ENCODE measurements at places on chromosomes 1 and 21.

DNA sequence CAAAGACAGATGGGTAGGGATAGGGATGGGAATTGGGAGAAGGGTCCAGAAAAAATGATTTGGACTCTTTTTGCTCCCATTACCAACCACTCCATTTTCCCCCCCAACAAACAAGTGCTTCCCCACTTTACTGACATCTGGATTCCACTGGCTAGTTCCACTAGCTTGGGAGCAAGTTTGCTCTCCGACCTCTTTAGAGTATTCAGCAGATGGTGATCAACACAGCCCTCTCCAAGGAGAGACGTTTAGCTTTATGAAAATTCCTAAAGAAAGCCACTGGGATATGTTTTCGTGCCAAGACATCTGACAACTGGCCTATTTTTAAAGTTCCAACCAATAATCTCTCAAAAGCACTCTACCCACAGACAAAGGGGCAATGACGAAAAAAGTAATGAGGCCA lies 50.3 kb downstream of the ITPKB start:
- no peak for DNase-seq

DNA sequence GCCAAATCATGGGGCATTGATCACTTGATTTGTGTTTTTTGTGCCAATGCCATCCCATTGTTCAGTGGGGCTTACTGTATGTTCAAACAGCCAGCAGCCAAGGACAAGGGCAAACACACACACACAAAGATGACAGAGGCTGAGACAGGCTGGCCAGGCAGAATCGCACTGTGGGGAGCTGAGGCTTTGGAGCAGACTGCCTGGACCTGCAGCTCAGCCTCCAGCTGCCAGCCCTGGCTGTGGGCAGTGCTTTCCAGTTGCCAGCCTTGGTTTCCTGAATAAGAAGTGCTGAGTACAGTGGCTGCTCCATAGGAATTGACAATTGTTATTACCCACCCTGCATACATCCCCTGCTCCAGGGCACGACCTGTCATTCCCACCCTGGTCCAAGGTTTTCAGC lies 16.9 kb upstream of the PCP4 start:
- no peak for DNase-seq

GRCh38 chr21:41888749-41889376 lies 9.7 kb upstream of the PRDM15 start:
- no peak for DNase-seq

DNA sequence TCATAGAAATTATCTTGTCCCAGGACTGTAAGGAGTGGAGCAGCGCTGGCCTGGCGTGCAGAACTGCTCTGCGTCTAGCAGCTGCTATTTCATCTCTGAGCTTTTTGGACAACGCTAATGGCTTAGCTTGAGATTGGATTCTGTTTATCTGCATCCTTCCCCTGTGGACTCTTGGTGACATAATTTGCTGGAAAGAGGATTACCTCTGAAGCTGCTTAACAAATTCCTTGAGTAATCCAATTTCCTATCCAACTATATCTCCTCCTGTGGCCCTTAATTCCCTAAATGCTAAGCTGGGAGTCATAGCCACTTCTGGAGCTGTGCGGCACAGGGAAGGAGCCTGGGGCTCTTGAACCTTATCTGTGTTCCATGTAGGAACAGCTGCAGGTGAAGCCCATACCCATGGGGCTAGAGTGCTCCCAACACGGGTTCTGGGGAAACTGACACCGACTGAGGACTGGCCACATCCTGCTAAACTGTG lies 43.2 kb downstream of the IL6R start:
- DNase-seq: no peak

DNA sequence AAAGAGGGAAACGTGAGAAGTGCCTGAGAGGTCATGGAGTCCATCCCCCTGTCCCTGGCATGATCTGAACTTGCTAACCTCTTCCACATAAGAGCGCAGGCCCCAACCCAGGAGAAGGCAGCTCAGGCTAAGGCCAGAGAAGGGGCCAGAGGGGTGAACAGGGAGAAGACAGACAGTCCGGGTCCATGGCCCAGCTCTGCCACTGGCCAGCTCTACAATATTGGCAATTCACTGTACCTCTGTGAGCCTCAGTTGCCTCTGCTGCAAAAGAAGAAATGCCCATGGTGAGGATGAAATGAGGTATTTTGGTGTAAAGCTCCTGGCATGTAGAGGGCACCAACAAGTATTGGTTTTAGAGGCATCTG lies 72.3 kb downstream of the CAMK2N1 start:
- no peak for DNase-seq

DNA sequence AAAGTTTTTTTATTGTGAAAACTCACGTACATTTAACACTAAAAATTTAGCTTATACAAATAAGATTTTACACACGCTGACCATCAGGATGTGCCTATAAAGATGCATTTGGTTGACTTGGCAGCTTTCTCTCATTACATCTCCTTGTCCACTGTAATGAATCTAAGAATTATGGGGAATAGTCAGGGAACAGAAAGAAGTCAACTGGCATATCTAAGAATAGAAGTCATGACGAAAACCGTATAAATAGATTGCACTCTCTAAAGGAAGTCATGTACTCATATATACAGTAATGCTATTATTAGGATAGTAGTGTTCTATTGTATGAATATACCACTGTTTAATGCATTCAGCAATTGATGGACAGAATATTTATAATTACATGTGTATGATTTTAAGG lies 575.8 kb upstream of the B3GALT2 start:
- DNase-seq: no peak

DNA sequence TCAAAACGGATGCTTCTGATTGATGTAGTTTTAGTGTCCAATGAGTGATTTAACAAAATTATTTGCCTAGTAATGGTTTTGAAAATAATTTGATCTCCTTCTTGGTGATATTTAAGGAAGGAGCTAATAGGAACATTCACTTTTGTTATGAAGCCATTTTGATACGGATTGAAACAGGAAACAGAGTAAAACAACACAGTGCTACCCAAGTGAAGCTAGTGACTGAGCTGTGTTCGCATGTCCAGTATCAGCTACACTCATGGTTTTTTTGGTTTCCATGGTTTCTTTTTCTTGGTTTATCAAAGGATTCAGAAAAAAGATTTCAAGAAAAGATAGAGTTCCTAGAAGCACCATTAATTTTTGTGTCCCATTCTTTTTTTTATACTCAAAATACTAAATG lies 40.1 kb upstream of the PLEKHO1 start:
- no peak for DNase-seq

DNA sequence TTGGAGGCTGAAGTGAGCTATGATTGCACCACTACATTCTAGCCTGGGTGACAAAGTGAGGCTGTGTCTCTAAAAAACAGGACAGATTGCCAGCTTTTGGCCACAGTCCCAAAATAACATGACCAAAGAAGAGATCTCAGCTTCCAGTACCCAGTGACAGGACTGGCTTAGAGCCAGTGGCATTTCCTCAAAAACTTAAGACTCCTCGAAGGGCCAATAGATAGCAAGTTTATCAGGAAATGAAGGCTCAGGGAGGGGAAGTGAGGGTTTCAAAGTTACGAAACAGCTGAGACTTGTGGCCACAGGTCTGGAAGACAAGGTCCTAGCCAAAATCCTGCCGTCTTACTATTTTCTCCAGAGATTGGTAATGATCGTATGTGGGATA lies 6.3 kb upstream of the TMEM39B start:
- DNase-seq: peak; percentile 42

DNA sequence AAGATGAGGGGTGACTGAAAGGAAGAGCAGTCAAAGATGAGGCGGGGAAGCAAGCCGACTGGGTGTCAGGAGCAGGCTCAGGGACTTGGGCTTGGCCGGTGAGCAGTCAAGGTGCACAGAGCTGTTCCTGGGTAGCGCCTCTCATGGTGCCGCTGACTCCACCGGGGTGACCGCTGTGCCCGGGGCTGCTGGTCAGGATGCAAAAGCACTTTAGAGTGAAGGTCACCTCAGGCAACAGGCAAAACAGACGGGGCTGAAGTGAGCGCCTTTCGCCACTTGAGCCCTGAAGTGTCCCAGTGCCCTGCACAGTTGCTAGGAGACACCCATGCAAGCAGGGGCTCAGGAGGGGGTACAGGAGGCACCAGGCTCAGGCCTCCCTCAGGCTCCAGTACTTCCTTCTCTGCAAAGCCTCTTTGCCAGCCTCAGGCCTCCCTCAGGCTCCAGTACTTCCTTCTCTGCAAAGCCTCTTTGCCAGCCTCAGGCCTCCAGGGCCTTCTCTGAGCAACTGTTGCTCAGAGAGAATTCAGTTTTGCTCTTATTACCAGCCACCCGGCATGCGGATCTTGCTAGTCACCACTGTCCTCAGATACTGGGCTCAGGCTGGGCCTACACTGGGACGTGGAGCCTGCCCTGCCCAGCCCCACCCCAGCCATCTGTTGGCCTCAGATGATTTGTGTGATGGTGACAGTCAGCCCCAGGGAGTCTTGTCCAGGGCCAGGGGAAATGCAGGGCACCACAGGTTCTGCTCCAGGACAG lies 99.7 kb upstream of the IRF2BP2 start:
- no peak for DNase-seq

DNA sequence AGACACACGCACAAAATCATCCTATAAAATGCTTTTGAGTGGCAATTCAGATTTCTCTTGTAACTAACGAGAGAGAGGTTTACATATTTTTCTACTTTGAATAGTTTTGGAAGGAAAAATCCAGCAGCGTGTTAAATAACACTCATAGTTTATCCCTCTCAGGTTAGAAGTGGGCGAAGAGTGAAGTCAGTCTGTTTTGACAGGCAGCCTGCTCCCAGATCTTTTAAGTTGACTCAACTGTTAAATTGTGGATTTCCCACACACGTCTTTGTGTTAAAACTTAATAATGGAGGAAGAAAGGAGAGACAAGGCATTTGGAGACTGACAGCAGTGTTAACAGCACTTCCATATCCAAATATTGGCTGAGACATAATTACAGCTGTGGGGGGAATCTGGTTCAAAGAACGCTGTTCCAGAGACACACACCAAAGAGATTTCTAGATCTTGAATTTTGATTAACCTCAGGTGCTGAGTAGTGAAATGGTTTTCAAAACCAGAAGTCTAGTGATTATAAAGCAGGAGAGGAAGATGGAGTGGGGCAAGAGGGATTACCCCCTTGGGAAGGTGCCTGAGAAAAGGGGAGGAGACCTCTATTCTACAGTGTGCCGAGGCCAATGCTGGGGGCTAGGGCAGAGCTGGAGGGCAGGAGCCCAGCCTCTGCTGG lies 2.7 kb downstream of the MAPKAPK2 start:
- no peak for DNase-seq

- DNase-seq: no peak
Measured at GRCh38 chr1:235317168-235317567, 10.8 kb downstream of the ARID4B start.

GRCh38 chr21:32021319-32021994 lies 148.6 kb downstream of the HUNK start:
- DNase-seq: no peak

DNA sequence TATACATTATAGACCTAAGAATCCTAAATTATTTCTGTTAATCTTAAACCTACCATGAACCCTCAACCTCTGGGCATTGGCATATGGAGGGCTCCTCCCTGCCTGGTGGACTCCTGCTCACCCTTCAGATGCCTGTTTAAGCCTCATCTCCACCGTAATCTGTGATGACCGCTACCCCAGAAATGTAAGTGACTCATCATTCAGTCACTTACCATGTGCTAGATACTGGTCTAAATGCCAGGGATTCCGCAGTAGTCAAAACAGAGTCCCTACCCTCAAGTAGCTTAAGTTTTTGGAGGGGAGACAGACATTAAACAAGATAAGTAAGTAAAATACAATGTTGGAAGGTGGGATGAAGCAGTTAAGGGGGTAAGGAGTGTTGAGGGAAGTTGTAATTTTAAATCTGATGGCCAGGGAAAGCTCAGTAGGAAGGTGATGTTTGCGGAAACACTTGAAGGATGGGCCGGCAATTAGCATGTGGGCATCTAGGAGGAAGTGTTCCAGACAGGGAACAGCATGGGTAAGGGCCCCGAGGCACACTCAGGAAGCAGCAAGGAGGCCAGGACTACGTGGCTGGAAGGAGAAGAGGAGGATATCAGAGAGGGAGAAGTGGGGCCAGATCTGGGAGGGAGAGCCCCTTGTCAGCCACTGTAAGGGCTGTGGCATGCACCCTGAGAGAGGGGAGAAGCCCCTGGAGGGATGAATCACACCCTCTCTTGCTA lies 141.7 kb upstream of the HOOK1 start:
- DNase-seq: no peak

GRCh38 chr1:193030280-193030679 lies 28.9 kb downstream of the UCHL5 start:
- no peak for DNase-seq

DNA sequence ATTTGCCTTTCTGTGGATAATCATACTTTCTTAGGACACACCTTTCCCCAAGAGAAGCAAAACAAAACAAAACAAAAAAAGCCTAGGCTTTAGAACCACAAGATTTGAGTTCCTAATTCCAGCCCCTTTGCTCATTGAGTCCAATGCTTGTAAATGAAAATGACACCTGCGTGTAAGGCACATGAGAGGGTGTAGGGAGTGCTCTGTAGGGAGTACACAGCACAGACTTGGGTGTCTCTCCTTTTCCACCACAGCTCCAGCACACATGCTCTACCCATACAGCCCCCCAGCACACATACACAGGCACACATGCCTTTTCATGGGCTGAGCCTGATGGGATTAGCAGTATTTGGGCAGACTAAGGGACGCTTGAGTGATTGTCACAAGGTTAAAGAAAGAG lies 9.2 kb upstream of the NGF start:
- DNase-seq: no peak

- no peak for DNase-seq
Measured at GRCh38 chr1:108961752-108962486, 1.4 kb downstream of the CLCC1 start.

GRCh38 chr1:55141295-55141893 lies 73.8 kb downstream of the USP24 start:
- no peak for DNase-seq

- DNase-seq: no peak
Measured at GRCh38 chr1:242208021-242208420, 209.1 kb upstream of the MAP1LC3C start.

DNA sequence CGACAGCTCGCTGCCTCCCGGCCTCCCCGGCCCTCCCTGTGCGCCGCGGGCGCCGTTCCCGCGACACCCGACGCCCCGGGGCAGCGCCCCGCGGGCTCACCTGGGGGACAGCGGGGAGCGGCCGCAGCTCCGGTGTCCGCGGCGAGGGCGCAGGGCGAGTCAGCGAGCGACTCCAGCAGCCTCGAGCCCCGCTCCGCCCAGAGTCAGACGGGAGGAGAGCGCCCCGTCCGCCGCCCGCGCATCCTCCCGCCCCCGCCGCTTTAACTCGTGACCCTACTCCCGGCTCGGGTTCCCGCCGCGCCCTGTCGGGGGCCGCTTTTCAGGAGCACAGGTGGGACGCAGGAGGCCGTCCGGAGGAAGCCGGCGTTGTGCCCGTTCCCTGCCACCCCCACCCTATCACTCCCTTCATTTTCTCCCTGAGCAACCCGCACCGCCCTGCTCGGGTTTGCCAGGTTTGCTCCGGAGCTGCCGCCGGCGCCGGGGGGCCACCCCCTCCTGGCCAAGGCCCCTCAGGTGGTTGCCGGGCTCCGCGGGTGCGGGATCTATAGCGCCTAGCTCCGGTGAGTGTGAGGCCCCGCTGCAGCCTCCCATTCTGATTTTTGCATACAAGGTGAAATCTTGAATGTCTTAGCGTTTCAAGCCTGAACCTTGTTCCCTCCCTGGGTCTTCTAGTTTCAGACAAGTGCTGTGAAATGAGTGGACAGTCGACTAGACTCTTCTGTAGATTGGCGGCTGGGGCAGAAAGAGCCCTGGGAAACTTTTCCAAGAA lies at the start of gene MCOLN3:
Gene MCOLN3 (minus strand): TSS at position 205 of the 769 bp plus-strand sequence. CDS start 3,140 bp downstream, outside the sequence.
- peak; percentile 15 for DNase-seq

- no peak for DNase-seq
Measured at GRCh38 chr1:214429951-214430770, 121.2 kb downstream of the PTPN14 start.

GRCh38 chr1:111696330-111696729 lies 42.9 kb downstream of the INKA2 start:
- no peak for DNase-seq

- no peak for DNase-seq
Measured at GRCh38 chr21:32018381-32018780, 145.6 kb downstream of the HUNK start.
